ENCODE measurements at places on chromosomes 12 and 14.
A peak's percentile ranks its signal among the peaks of the same experiment; 100 is the strongest.

- DNase-seq, result no peak
Measured at GRCh38 chr12:68733661-68734071, 12.3 kb upstream of the SLC35E3 start.

GRCh38 chr12:27426743-27427487 is 19.6 kb upstream of the SMCO2 start:
- DNase-seq, result no peak

- no peak for DNase-seq
Measured at GRCh38 chr12:28489246-28489645, 299.0 kb downstream of the CCDC91 start.

DNA sequence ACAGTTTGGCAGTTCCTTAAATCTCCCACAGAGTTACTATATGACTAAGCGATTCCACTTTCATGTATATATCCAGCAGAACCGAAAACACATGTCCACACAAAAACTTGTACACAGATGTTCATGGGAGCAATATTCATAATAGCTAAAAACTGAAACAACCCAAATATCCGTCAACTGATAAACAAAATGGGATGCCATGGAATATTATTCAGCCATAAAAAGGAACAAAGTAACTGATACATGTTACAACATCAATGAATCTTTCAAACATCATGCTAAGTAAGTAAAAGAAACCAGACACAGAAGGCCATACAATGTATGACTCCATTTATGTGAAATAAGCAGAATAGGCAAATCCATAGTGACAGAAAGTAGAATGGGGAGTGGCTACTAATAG is 80.2 kb upstream of the GPHB5 start:
- no peak for DNase-seq

DNA sequence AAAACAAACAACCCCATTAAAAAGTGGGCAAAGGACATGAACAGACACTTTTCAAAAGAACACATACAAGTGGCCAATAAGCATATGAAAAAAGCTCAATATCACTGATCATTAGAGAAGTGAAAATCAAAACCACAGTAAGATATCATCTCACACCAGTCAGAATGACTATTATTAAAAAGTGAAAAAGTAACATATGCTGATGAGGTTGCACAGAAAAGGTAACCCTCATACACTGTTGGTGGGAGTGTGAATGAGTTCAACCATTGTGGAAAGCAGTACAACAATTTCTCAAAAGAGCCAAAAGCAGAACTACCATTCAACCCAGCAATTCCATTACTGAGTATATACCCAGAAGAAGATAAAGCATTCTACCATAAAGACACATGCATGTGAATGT is 18.2 kb downstream of the PDE6H start:
- no peak for DNase-seq

- DNase-seq, result no peak
Measured at GRCh38 chr14:44309331-44309730, 197.8 kb downstream of the FSCB start.

GRCh38 chr12:104371043-104371870 is 67.7 kb downstream of the EID3 start:
- DNase-seq, result no peak

DNA sequence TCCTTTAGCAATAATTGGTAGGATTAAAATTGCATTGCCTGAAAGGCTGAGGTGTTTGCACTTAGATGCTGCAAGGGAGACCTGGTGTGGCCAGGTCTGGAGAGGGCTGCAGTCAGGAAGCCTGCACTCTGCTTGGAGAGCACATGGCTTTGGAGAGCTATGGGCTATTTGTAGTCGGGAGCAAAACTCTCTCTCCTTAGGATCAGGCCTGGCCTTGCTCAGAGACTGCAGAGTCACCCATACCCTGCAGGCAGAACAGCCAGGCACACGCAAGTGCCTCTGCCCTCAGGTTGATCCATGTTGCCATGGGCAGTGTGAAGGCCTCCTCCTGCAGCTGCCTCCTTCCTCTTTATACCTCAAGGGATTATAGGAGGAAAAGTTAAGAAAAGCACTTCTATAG is 26.8 kb downstream of the CKB start:
- no peak for DNase-seq

GRCh38 chr12:89370850-89371249 is 18.5 kb upstream of the DUSP6 start:
- DNase-seq, result no peak

GRCh38 chr14:73223049-73223448 is 14.3 kb upstream of the PAPLN start:
- DNase-seq, result peak; percentile 36

GRCh38 chr12:466039-466438 is 6.3 kb downstream of the B4GALNT3 start:
- DNase-seq, result no peak

GRCh38 chr12:114762490-114763110 is 78.6 kb upstream of the TBX3 start:
- no peak for DNase-seq

DNA sequence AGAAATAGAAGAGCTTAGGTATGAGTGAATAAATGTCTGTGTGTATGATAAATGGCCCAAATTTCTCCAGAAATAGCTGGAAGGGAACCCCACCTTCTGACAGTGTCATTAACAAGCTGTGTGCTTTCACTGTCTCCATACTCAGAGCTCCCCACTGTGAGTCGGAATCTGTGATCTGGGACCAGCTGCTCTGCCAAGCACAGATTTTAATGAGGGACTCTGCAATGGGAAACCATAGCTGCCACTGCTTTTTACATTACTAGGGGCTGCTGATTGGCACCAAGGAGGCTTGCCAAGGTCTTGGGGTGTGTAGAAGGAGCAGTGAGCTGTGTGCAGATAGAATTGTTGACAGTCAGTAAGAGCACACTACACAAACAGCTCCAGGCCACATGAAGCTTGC is 244.2 kb upstream of the CCDC196 start:
- no peak for DNase-seq

GRCh38 chr12:39572551-39572950 is 47.1 kb downstream of the ABCD2 start:
- DNase-seq, result no peak

GRCh38 chr14:70893062-70893845 is 14.0 kb upstream of the PCNX1 start:
- DNase-seq, result no peak

- DNase-seq, result no peak
Measured at GRCh38 chr12:12481631-12482030, 81.0 kb downstream of the DUSP16 start.

GRCh38 chr14:101126731-101127130 is 223.2 kb upstream of the RTL1 start:
- DNase-seq, result no peak

DNA sequence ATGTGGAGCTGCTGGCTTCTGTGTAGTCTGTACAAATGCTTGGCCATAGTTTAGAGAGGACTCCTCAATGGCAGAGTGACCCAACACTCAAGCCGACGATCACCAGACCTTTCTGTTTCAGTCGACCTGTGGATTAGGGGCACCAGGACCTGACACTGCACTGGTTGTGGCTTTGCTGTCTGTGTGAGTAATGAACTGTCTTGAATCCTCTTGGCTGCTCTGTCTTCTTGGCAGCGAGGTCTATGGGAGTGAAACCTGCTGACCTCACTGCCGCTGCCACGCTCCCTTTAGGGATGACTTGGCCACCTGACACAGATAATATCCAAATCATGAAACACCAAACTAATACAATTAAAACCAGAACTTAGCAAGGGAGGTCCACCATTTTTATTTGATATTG is 83.5 kb upstream of the C14orf180 start:
- no peak for DNase-seq

- no peak for DNase-seq
Measured at GRCh38 chr12:10283027-10283426, 24.6 kb upstream of the KLRD1 start.
